Activated T-helper 1 cell treated with Interleukin-2 at 50 U/mL for 16 hours (primary cell): ENCODE measurements at places on chromosomes 2 and 18.

GRCh38 chr2:18901242-18901641 lies 311.9 kb upstream of the NT5C1B start:
- DNase-seq, result no peak

GRCh38 chr18:55862693-55863390 lies 274.9 kb upstream of the TCF4 start:
- no peak for DNase-seq

- no peak for DNase-seq
Measured at GRCh38 chr2:189018631-189019030, 44.5 kb downstream of the COL3A1 start.

- DNase-seq, result no peak
Measured at GRCh38 chr2:61959381-61960293, 54.2 kb downstream of the COMMD1 start.

GRCh38 chr18:50830544-50830943 lies 10.7 kb upstream of the MRO start:
- DNase-seq, result no peak

DNA sequence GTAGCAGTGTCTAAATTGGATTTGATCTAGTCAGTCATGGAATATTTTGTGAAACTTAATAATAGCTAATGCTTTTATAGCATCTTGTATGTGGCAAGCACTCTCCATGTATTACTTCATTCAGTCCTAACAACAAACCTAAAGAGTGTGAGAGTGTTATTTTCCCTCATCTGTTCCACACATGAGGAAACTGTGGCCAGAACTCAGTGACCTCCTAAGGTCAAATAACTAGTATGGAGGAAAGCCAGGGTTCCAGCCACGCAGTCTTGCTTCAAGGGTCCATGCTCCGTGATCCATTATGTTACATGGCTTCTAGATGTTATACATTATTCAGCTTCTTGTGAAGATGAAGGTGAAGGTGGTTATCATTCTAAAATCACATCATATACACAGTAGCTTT lies 45.5 kb downstream of the TWSG1 start:
- DNase-seq, result no peak

GRCh38 chr2:58629545-58630119 lies 388.5 kb upstream of the FANCL start:
- DNase-seq, result no peak

DNA sequence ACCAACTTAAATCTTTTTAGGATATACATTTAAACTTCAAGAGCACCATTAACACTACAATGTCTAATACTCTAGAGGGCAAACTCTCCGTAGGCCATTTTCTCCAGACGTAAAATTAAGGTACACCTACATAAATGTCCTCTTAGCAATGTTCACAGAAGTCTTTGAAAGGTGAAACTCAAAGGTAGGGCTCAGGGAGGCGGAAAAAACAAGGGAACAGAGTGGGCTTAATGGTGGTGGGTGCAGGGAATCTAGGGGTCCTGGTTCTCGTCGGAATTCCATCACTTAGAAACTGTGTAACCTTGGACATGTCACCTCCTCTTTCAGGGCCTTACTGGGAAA lies 668 bp downstream of the NFU1 start:
- DNase-seq, result no peak

DNA sequence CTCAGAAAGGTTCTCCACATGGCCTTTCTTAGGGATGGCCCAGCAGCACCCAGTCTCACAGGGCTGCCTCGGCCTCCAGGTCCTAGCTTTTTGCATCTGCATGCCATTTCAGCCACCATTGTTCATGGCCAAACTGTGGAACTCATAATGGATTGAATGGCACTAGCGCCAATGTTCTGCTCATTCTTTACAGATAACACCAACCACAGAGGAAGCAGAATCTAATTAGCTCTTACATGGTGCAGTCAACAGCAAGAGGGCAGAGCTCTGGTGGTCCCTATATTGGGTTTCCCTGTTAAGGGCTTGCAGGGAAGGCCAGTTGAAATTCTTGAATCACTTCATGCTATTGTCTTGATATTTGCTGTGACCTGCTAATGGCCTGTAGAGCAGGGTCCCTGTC lies 45.6 kb downstream of the ARL4C start:
- no peak for DNase-seq

DNA sequence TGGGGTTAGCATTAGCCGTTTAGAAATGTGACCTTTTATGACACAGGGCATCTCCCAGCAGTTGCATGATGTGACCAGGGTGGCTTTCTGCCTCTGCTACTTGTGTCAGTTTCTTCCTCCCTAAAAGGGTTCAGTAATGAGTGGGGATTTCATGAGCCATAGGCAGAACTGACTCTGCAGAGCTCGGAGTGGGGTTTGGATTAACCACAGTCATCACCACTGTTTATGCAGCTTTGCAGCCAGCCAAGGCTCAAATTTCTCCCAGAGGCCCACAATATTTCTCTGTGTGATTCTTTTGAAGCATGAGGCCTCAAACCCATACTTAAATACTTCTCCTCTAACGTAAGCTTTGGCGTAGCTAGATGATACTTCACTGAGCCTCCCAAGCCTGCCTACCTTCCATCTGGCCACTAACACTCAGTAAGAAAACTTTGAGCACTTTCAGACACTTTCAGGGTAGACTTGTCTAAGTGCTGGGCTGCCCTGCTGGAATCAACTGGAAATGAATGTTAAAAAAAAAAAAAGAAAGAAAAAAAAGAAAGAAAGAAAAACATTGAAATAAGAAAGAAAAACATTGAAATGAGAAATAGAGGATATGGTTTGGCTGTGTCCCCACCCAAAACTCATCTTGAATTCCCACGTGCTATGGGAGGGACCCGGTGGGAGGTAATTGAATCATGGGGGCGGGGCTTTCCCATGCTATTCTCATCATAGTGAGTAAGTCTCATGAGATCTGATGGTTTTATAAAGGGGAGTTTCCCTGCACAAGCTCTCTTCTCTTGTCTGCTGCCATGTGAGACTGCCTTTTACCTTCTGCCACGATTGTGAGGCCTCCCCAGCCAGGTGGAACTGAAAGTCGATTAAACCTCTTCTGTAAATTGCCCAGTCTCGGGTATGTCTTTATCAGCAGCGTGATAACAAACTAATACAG lies 11.5 kb upstream of the LAPTM4A start:
- DNase-seq, result no peak

- no peak for DNase-seq
Measured at GRCh38 chr2:96135171-96135570, 3.1 kb downstream of the ASTL start.

DNA sequence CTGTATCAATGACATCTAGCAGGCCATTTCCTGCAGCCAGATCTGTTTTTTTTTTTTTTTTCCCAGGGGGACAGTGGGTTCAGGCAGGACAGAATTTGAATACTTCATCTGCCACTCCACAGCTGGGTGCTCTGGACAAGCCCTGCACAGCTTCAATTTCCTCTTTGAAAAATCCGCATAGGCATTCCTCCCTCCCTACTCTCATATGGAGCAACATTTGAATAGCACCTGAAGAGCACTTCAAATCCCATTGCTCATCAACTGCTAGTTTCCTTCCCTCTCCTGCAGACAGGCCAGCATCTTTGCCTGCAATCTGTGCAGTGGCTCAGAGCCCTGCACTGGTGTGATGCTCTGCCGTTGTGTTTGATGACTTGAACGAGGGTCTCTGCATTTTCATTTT lies 326.3 kb downstream of the TSN start:
- no peak for DNase-seq

- no peak for DNase-seq
Measured at GRCh38 chr2:54298514-54298913, 42.5 kb upstream of the TSPYL6 start.

- DNase-seq, result no peak
Measured at GRCh38 chr18:59728816-59729215, 31.6 kb upstream of the CCBE1 start.

GRCh38 chr18:63994783-63995399 lies 25.0 kb downstream of the SERPINB8 start:
- no peak for DNase-seq

DNA sequence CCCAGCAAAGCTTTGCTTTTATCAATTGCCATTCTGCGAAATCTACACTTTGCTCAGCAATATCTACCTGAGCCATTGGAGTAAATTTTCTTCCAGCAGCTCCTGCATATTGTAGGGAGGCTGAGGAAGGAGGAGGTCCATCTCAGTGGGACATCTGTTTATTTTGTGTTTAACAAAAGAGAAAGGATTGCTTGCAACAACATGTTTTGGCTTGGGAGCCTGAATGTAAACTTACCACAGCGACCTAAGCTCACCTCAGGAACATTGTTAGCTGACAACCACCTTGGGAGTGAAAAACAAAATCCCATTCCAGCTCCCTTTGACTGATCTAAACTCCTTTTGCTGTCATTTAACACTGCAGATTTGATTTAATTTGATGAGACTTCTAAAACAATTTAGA lies 356.1 kb downstream of the SS18 start:
- DNase-seq, result no peak

DNA sequence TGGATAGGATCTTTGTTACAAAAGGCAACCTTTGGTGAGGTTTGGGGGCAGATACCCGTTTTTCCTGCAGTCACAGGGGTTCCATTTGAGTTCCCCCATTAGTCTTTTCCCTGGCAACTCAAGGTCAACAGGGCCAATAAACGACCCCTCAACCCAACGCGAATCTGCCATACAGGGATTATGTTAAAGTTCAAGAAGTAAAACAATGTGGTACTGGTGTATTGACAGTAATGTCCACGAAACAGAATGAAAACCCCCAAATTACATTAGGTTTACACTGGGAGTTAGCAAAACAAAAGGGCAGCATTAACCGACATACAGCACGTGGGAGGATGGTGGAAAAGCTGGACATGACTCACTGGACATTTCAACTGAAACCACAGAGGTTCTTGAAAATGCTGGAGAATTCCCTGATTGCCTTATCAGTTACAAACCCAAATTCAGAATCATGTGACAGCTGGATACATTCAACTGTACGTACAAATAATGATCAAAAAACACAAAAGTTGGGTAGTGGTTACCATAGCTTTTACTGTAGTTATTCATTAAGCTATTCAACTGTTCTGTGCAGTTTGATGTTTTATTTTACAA lies 4.9 kb upstream of the IMP4 start:
- no peak for DNase-seq

DNA sequence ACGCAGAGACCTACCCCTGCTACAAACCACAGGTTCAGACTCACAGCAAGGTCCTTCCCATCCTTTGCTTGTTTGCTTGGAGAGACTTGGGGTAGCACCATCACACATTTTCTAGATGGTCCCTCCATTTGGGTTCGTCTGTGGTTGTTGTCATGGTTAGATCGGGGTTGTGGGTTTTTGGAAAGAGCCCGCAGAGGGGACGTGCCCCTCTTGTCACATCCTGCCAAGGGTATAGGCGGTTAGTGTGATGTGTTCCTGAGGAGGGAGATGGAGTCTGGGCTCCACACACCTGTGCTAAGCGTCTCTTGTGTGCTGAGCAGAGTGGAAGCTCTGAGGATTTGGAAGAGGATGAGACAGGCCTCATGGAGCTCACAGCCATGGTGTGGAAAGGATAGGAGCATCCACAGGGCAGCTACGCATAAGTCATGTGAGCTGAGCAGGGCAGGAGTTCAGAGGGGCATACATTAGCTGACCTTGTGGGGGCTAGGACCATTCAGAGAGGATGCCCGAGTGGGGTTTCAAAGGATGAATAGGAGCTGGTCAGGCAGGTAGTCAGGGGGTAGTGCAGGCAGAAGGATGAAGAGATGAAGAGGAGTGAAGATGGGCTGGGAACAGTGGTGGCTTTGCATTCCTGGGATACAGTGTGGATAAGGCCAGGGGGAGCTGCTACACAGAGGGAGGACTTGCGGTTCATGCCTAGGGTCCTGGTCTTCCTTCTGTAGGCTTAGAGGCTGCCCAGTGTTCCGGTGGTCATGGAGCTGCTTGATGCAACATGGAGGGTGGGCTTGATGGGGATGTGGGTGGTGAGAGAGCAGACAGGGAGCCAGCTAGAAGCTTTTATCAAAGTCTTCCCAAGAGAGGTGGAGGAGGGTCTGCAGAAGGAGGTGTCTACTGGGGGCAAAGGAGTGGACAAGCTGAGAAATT lies 62.9 kb downstream of the ACKR3 start:
- no peak for DNase-seq

- no peak for DNase-seq
Measured at GRCh38 chr2:14358774-14359173, 273.7 kb upstream of the LRATD1 start.

DNA sequence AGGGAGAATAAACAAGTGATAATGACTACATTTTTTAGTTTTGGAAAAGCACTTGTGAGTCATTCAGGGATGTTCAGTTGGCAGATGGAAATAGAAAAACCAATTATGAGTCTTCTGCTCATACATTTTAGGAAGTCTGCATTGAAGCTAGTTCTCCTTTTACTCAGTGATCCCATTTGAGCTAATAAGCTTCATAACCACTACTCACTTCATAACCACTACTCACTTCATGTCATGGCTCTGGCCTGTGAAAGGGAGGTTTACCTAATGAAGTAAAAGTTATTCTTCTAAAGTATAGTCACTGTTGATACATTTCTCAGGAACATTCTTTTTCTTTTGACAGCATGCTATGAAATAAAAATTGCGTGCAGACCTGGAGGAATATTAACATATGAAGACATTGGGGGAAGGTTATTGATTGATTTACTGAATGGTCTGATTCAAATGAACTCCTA lies 948.7 kb downstream of the TSN start:
- DNase-seq, result no peak

DNA sequence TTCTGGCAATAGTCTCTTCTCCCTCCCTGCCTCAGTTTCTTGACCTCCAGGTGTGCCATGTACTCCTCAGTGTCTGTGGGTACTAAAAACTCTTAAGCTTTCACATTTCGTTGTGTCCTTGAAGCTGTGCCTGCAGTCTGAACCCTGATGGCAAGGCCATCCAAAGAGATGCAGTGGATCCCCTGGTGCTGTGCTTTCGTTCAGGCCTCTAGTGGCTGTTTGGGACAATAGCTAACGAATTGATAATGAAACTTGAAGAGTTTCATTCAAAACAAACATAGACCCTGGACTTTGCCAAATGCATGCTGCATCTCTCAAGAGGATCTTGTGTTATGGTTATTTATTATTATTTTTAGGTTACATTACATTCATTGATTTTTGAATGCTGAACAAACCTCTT lies 523.1 kb upstream of the FSIP2 start:
- DNase-seq, result no peak

DNA sequence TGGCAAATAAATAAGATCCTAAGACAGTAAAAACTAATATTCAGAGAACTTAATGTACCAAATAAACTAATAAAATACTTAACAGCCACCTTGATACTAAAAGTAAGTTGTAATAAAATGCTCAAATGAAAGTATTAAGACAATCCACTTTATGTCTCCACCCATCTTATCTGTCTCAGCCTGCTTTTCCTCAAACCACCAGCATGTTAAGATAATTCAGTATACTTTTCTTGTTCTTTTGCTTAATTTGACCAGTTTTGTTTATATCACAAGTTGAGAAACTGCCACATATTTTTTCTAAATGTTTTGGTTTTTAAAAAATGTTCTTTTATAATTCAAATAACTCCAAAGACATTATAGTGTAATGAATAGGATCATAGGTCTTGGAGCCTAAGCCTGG lies 142.0 kb downstream of the MBD5 start:
- DNase-seq, result no peak

- no peak for DNase-seq
Measured at GRCh38 chr2:132645722-132646539, 24.1 kb downstream of the LYPD1 start.
